ENCODE measurements at places on chromosomes 2 and 18. TPM values are rescaled to one million over a fixed set of nuclear protein-coding genes. Genes with fewer than 3 reads are reported as not detected.

Gene DCDC2C
- not detected for polyA plus RNA-seq

Gene ASB18
- polyA plus RNA-seq, result not detected

Gene HTRA2
- polyA plus RNA-seq, result 16.9 TPM

Gene PLA2R1
- polyA plus RNA-seq, result 0.80 TPM

Gene DNER
- 0.72 TPM for polyA plus RNA-seq

Gene NT5C1B
- polyA plus RNA-seq, result not detected

Measured in pancreas (tissue), 10 donors.